Stimulated activated effector memory CD8-positive, alpha-beta T cell treated with anti-CD3 and anti-CD28 coated beads, Interleukin-12 subunit alpha, Interleukin-12 subunit beta, amount 100 ng/mL, for 72 hours (primary cell): ENCODE measurements at places on chromosomes 4 and X.
A peak's percentile ranks its signal among the peaks of the same experiment; 100 is the strongest.

GRCh38 chrX:107750263-107750662, 25.3 kb downstream of the TSC22D3 start:
- no peak for DNase-seq

GRCh38 chrX:21487832-21488231, 113.6 kb downstream of the CNKSR2 start:
- no peak for DNase-seq

DNA sequence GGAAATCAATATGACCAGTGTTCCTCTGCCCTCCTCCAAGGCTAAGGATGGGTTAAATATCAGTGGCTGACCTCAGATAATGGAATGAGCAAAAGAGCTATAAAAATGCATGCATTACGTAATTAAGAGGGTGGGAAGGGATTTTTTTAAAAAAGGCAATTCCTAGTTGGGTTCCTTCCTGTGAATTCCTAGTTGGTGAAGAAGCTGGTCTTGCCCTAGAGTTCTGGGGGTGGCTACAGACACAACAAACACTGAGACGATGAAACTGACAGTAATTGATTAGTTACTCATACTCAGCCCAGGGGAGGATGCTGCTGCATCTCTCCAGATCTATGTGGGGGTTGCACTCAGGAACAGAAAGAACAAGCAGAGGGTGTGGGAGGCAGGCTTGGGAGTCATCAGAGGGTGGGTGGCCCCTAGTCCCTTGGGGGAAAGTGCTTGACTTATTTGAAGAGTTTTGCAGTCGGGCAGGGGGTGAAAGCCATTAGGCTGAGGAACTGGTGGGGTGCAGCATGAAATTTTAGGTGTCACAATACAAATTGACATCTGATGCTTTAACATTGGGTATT, 662.0 kb upstream of the FRG1 start:
- no peak for DNase-seq

GRCh38 chr4:26135331-26135730, 185.5 kb upstream of the RBPJ start:
- no peak for DNase-seq

- DNase-seq: peak; percentile 50
Observed at GRCh38 chrX:70592091-70592490, 147.5 kb downstream of the DLG3 start.

- DNase-seq: no peak
Observed at GRCh38 chr4:35125995-35126712, 1118.2 kb downstream of the ARAP2 start.

GRCh38 chrX:152157042-152157441, 18.7 kb upstream of the MAGEA10 start:
- DNase-seq: no peak

DNA sequence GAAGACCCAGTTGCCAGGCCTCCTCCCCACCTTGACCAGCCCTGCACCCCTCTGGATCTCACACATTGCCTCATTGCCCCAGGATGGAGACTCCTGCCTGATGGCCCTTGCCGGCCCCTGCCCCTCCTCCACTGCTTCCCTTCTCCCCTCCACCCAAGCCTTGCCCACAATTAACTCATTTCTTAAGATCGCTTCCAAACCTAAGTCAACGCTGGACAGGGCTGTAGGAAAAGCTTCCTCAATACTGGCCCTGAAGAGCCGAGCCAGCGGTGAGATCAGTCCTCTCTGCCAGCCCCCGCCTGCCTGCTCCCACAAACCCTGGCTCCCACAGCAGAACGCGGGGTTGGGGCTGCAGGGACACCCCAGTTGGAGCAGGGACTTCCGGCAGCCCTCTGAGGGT, 7.5 kb upstream of the HAUS7 start:
- no peak for DNase-seq

DNA sequence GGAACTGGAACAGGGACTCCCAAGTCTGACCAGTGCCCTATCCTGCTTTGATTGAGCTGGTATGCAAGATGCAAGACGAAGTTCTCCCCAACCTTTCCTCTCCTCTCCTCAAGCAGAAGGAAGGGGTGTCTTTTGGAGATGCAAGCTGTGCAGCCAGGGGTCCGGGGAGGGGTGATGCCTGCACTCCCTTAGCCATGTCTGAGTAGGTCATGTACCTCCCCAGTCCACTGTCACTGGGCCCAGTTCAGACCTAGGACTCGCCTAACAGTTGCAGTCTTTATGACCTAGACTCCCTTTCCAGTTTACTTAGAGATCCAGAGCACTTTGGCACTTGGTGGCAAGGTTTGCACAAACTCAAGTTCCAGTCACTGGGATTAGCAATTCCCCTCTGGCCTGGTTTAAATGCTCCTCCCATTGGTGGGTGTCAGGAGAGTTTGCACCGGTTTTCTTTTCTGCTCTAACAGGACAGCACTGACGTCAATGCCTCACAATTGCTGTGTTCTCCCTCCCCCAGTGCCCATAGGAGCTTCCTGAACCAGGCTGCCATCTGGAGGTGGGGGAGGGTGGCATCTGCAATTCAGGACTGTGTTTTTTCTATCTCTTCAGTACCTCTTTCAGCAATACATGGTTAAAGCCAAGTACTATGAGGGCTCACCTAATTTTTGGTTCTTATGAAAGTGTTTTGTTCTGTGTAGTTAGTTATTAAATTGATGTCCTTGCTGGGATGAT, 782.2 kb downstream of the ARAP2 start:
- DNase-seq: no peak

DNA sequence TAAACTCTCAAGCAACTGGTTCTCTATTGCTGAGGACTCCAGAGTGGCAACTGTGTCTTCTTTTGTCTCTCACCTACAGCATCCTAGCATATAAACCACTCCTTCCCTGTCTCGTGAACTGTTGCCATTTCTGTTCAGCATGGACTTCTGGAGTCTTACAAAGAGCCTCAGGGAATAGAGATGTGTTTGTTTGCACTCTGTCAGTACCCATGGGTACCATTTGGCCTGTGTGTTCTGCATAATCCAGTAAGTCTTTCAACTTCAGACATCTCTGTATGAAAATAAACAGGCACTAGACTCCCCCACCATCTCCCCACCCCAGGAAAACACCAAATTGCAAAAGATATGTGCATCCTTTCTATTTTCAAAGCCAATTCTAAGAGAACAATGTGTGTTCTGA, 1351.6 kb upstream of the PABPC4L start:
- no peak for DNase-seq

DNA sequence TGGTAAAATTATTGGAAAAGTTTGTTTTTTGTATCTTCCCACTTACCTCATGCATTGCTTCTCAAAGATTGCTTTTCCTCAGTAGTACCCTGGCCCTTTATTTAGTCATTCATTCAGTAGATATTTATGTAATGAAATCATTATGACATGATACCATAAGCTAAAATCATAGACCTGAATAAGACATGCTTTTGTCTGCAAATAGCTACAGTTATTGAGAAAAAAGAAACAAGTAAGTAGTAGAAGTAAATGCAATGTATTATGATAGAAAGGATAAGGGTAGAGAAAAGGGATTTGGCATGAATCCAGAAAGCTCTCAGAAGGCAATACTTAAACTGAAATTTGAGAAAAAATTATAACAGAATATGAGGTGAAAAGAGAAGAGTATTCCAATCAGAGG, 352.5 kb downstream of the GPM6A start:
- DNase-seq: no peak

DNA sequence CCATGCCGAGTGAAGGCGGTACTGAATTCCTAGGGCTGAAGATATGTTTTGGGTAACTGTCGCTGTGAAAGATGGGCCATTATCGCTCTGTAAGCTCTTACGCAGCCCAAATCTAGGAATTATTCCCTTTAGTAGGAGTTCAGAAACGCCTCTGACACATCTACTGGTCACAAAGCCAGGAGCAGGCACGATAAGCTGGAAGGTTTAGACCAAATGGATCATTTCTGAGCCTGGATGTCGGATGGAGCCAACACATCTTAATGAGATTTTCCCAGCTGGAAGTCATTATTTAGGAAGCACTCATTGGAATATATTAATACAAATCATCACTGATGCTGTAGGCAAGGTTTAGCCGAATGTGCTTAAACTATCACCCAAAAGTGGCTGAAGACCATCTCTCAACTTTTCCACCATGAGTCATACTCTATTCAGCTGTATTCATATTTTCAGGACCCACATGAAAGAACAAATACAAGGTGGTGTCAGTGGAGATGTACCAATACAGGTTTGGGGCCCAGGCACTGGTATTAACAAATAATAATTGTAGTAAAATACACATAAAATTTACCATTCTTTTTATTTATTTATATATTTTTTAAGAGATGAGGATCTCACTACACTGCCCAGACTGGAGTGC, 34.2 kb upstream of the ATRX start:
- no peak for DNase-seq

DNA sequence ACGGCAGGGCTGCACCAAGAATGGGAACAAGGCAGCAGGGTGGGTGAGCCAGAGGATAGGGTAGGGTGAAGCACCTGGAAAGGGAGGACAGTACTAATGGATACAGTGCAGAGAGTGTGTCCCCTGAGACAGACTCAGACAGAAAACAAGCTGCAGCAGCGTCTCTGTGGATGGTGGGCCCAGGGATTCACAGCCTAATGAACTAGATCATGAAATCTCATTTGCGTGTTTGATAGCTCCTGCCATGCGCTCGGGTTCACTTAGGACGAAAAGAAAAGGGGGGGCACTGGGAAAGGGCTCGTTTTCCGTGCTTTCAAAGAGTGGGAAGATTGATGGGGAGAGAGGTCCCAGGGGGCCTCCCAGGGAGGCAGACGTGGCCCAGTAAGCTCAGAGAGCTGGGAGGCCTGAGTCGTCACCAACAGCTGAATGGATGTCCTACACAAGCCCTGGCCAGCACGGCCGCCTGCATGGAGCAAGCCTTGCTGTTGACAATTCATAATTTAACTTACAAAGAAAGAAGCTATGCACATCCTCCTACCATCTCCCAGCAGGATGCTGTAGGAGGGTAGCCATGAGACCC, 446.9 kb downstream of the BCOR start:
- DNase-seq: no peak

DNA sequence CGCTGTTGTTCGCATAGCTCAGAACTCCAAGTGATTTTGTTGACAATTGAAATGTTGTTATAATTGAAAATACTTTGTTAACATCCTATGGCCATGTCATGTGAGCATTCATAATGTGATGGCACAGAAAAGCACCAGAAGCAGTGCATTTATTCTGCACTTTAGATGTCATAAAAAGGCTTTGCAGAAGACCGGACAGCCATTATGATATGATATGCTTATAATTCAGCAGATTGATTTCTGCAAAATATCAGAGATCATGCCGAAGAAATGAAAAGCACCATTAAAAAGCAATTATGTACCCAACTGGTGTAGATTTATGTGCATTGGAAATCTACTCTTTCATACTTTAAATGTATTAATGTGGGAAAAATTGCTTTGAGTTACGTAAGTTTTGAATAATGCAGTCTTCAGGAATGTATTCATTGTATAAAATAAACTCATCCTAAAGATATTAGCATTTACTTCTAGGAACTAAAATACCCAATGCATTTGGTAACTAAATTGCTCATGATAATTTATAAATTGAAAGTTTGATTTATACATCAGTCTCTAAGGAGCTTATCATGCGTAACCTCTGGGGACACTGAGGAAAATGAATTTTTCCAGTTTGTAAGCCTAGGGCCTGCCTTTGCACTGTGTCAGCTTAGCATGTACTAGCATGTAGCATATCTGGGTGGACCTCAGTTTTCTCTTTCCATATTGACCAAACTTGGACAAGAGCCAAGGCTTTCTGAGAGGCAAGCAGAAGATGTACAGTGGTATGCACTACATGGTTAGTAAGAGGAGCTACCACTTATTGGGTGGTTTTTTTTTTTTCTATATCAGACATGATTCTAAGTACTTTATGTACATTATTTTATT, 43.6 kb downstream of the TLR10 start:
- DNase-seq: no peak

- no peak for DNase-seq
Observed at GRCh38 chr4:166042510-166043055, 169.5 kb downstream of the TLL1 start.

- DNase-seq: no peak
Observed at GRCh38 chrX:30620125-30620524, 33.1 kb upstream of the GK start.

DNA sequence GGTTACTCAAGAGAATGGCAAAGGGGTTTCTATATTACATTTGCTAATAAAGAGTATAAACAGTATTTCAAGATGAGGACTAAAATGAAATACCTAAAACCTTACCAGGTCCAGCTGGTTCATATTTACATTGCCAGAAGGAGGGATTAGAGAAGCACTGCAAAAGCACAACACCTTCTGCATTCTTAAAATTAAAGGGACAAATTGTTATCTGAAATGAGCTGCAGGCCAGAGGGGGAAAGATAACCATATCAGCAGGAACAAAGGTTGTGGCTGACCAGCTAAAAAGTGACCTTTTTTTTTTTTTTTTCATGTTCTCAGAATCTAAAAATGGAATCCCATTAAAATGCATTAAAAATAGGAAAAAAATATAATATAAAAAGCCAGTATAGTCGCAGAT, 39.7 kb downstream of the AFF2 start:
- DNase-seq: no peak

GRCh38 chr4:99968330-99968729, 18.3 kb upstream of the H2AZ1 start:
- no peak for DNase-seq

- no peak for DNase-seq
Observed at GRCh38 chr4:7199771-7200441, 7.6 kb downstream of the SORCS2 start.

GRCh38 chr4:13701937-13702446, 74.5 kb upstream of the BOD1L1 start:
- no peak for DNase-seq

- no peak for DNase-seq
Observed at GRCh38 chrX:50117476-50117875, 83.3 kb downstream of the AKAP4 start.

- no peak for DNase-seq
Observed at GRCh38 chrX:112819008-112819640, 21.5 kb downstream of the AMOT start.

DNA sequence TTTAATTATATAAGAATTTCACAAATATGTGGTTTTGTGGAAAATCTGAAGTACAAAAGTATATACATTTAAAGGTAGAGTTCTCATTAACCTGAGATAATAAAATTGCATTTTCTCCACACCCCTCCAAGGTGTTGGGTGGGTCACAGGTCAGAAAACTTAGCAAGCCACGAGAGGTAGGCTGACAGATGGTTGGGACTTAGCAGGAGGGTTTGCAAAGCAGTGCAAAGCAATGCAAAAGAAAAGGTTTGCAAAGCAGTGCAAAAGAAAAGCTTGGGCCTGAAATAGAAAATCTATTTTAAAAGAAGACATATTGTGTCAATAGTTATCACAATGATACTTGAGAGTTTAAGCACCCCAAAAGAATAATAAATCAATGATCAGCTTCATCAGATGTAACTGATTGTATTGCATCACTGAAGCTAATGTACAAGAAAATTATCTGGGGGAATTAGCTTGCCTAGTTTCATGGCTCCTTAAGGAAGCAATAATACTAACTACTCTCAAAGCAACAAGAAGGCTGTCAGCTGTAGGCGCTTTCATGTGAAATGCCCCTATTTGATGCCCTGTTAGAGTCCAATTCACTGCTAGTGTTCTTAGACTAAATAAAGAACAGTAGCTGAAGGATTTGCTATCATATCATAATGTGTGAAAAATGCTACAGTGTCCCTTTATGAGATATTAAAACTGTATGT, 319.5 kb downstream of the KCNIP4 start:
- DNase-seq: no peak

- DNase-seq: no peak
Observed at GRCh38 chr4:147118528-147118927, 172.9 kb upstream of the TTC29 start.
